ENCODE measurements at places on chromosomes 16 and 17.

- DNase-seq: no peak
These were observed 22.3 kb downstream of the ADGRG5 start for GRCh38 chr16:57564571-57565270.

GRCh38 chr17:17220529-17220928, 14.4 kb upstream of the PLD6 start:
- no peak for DNase-seq

GRCh38 chr17:50122945-50123344, 7.0 kb downstream of the SAMD14 start:
- no peak for DNase-seq

DNA sequence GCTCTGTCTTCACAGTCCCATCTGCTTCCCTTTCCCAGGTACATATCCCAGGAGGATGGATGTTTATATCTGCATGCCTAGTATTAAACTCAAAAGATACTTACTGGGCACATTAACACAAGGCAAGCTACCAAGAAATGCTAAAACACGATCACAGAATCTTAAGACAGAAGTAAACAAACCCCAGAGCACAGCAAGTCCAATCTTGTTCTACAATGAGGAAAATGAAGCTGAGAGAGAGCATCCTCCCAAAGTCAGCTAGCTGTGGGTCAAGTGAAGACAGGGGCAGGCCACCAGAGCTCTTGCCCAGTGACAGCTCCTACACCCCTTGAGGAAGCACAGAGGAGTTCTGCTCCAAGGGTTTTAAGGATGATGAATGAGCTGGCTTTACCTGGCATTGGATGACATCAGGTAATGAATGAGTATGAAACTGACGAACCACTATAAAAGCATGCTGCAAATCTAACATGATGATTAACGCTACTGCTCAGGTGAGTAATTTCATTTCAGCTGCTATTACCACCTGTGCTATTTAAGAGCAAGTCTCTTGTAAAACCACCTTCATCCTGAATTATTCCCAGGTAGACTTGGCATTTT, 20.3 kb downstream of the XPO6 start:
- no peak for DNase-seq

DNA sequence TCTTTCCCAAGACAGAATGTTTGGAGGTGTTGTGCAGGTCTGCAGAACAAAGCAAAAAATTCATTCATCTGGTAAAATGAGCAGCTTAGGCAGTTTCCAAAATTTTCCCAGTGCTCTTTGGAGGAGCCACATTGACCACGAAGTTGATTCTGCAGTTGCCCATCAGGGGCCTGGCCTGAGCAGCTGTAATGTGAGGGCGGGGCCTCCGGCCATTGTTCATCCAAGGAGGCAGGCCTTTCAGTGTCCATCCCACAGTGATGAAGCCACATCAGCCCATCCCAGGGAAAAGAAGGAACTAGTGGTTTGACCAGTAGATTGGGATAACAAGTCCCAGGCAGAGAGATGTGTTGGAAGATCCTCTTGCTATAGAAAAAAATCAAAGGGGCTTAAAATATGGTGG, 10.1 kb downstream of the UBFD1 start:
- DNase-seq: no peak

- peak; percentile 73 for DNase-seq
These were observed 4.2 kb upstream of the MRM1 start for GRCh38 chr17:36597226-36597625.

- DNase-seq: no peak
These were observed 78.0 kb upstream of the CBX4 start for GRCh38 chr17:79916991-79917901.

- no peak for DNase-seq
These were observed 464.7 kb upstream of the TOM1L1 start for GRCh38 chr17:54435966-54436365.

GRCh38 chr16:3170440-3171180, 17.4 kb upstream of the OR1F1 start:
- peak; percentile 31 for DNase-seq

DNA sequence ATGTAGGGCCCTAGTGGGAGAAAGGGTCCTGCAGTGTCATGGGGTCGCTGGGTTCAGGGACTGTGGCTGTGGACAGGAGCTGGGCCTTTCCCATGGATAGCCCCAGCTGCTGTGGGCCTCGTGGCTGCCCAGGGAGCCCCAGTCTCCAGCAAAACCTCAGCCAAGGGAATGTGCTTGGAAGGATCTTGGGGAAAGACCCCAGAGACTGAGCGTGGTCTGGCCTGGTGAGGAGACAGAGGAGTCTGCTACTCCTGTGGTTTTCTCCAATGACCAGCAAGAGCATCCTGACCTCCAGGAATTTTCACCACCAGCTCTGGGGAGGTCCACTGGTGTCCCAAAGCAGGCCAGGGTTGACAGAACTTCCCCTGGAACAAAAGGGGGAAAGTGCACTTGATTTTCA, 42.3 kb downstream of the RNF112 start:
- no peak for DNase-seq

DNA sequence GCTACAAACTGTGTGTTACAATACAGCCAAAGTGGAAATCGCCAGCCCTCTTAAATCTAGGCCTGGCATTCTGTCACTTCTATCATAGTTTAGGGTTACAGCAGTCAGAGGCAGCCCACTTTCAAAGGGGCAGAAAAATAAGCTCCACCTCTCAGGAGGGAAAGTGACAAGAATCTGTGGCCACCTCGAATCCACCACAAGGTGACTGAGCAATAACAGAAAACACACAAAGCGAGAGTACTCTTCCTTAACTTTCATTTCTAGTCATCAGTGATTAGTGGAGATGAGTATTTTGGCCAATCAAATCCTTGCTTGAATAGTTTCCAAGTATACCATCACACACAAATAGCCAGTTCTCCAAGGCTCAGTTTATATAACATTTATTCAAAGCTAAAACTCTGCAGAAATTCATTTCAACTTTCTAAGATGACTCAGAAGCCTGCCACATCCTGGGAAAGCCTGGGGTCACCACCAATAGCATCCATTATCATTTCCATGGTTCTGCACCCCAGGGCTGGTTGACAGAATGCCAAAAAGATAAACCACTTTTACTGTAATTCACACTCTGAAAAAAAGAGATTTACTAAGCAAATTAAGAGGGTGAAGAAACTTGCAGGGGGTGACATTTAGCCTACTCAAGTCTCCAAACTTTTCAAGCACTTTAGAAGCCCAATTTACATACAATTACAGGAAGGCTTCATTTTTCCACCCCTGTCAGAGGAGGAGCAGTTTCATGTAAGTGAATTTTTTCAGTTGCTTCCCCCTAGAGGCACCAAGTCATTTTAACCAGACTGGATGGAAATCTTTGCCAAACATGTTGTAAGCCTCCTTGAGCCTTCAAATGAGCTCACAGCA, 66.8 kb downstream of the SALL1 start:
- no peak for DNase-seq

DNA sequence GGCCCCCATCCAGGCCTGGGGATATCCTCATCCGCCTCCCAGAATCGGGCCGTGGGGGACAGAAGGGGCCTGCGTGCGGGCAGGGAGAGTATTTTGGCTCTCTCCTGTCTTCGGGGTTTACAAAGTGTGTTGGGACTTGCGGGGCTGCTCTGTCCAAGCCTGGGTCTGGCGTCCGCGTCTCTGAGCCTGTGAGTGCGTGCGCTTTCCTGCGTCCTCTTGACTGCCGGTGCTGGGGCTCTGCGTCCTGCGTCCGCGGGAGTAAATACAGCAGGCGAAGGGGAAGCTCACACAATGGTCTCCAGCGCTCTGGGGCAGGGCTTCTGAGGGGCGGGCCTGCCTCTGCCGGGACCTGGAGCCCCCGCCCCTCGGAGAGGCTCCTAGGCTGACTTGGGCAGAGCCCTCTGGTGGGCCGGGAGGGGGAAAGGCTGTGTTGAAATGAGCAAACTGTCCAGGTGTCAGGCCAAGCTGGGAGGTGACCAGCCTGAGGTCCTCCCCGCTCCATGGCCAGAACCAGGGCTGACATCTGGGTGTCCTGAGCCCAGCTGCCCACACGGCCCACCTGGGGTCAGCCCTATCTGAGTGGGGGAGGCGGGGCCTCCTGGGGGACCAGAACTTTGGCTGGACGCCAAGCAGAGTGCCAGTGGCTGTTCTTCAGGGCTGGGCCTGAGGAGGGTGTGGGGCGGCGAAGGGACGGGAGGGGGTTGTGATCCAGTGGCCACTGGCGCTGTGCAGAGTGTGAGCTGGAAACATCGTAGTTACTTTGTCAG, 233.6 kb downstream of the SEC14L1 start:
- DNase-seq: peak; percentile 96

DNA sequence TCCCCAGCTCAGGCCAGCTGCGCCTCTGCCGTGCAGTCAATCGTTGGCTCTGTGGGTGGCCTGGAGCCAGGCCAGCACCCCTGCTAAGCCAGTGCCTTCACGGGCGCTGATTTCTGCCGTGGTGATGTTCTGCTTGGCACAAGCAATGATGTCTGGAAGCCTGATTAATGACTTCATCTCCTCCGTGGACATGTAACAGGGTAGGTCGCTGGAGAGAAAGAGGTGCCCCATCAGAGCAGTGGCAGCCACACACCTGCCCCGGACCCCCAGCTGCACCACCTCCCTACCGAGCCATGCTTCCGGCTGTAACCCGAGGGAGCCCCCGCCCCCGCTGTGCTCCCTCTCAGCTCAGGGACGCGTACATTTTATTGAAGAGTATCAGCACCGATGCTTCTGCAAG, 1.9 kb downstream of the ARL16 start:
- DNase-seq: no peak

- no peak for DNase-seq
These were observed 26.5 kb upstream of the AATK start for GRCh38 chr17:81192386-81193050.

DNA sequence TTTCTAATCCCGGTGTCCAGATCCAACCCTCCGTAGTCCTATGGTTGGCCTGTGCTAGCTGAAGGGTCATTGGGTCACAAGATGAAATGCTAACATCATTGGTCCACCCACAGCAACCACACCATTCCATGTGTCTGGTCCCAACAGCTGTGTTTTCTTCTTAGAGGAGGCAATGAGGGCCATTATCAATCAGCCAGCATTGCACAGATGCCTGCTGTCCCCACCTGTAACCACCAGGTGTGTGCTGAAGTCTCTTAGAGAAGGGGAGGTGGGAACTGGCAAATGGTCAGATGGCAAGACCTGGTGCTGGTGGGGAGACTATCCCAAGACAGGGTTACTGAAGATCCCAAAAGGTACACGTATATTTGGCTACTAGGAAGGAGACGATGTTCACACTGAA, 37.4 kb downstream of the HIC1 start:
- DNase-seq: no peak

DNA sequence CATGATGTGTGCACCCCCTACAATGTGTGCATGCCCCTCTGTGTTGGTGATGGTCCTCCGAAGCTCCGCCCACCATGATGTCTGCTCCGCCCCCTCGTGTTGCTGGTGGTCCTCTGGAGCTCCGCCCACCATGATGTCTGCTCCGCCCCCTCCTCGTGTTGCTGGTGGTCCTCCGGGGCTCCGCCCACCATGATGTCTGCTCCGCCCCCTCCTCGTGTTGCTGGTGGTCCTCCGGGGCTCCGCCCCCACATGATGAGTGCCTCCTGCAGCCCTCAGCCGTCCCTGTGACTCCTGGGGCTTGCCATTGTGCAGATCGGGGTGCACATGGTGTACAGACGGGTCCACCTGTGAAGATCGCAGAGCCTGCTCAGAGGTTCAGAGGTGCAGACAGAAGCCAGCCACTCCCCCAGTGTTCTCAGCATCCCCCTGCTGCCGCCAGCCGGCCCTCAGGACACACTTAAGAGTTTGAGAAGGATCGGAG, 129.1 kb upstream of the CHMP6 start:
- DNase-seq: no peak

GRCh38 chr17:74633326-74633725, 9.8 kb upstream of the CD300E start:
- no peak for DNase-seq

- no peak for DNase-seq
These were observed 18.3 kb upstream of the LITAF start for GRCh38 chr16:11604783-11605563.

DNA sequence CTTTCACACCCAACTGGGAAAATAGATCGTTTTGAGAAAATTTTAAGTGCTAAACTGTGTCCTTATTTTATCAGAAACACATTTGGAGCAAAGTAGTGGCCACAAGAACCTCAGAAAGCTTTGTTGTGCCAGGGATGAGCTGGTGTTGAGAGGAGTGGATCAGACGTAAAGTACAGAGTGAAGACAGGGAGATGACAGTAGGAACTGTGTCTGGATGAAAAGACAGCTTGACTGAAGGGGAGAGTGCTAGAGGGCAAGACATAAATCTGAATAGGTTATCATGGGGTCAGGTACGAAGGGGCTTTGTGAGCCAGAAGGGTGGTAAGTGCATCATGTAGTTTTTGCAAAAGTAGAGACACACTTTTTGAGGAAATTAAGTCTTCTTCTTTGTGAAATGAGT, 39.3 kb upstream of the CARMIL2 start:
- DNase-seq: no peak

DNA sequence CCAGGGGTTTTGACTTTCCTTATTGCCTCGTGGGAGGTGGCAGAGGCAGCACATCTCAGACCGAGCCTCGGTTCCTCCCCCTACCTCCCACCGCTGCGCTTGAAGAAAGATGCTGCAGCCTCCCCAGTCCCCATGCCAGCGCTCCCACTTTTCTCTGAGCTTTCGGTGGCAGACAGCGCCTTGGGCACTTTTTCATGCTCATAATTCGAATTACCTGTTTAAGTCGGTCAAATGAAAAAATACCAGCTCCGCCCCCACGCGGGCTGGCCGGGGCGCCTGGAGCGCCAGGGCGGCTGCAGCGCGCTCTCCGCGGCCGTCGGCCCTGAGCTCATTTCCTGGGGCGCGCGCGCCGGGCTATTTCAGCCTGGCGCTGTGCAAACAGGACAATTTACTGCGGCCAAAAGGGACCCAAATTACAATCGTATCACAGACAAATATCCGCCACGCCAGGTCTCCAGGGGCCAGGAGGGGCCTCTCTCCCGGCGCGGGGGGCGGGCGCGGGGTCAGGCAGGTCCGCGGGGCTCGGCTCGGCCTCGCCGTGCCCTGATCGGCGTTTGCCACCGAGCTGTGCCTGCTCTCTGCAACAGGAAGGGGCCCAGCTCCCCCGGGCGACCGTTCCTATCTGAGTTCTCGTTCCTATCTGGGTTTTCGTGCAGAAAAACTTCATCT, 45.0 kb downstream of the SOST start:
- peak; percentile 29 for DNase-seq

DNA sequence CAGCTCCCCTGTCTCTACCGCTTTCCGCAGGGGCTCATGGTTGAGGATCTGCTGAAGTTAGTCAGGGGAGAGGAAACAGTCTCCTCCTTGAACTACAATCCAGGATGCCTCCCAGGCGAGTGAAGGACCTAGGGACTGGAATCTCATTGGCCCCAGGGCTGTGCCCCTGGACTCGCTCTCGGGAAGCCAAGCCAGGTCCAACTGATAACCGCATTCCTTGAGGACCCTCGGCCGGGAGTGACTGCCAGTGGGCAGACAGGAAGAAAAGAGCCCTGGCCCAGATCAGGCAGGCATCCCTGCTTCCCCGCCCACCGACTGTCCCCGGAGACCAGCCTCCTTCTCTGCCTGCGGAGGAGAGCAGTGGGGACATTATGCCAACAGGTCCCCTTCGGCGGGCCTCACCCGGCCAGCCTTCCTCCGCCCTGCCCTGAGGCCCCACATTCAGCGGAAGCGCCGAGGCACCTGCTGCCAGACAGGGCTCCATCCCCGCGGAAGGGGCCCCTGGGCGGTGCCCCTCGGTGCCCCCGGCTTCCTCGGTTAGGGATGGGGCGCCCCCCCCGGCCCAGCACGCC, 776 bp downstream of the LRRC75A start:
- peak; percentile 41 for DNase-seq

Data from hematopoietic multipotent progenitor cell treated with erythropoietin and hydrocortisone succinate and interleukin-3 and kit ligand, for 4 days (in vitro differentiated cells).